ENCODE measurements at places on chromosomes 4 and X. TPM values are rescaled to one million over a fixed set of nuclear protein-coding genes. Genes with fewer than 3 reads are reported as not detected.

Gene ANXA10
- total RNA-seq, result not detected

Gene MAGIX
- total RNA-seq, result 1.4 TPM

Gene ARL13A
- total RNA-seq, result not detected

Gene NOX1
- not detected for total RNA-seq

Gene PRAF2
- 13.1 TPM for total RNA-seq

Gene ODAPH
- total RNA-seq, result not detected

- no peak overlapping the region for H3K4me3 ChIP-seq
- peaks cover 17% of the 10 kb centered on the region for H3K4me1 ChIP-seq
- DNase-seq, result peak; percentile 17
- H3K27ac ChIP-seq, result no peak overlapping the region
- H3K27me3 ChIP-seq, result no peaks in the 10 kb centered on the region
These were observed 20.4 kb upstream of the SEPSECS start for GRCh38 chr4:25180524-25181131.

GRCh38 chr4:41384992-41385391, 128.3 kb downstream of the UCHL1 start:
- H3K27ac ChIP-seq, result no peak overlapping the region
- no peaks in the 10 kb centered on the region for H3K36me3 ChIP-seq
- H3K4me3 ChIP-seq, result no peak overlapping the region
- H3K4me1 ChIP-seq, result no peaks in the 10 kb centered on the region
- DNase-seq, result no peak

DNA sequence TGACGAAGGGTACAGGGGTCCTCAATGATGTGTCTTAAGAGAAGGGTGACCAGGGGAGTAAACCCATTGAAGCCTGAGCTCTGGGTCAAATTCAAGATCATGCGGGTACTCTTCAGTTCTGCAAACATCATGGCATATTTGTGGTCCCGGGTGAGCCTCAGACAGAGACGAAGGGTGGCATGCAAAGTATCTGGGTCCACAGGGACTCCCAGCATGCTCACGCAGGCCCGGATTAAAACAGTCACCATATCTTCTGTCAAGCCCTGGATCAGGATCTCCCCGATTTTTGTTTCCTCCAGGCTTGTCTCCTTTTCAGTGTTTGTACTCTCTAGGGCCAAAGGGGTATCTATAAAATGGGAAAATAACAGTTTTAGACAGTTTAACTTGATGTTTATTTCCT, 102.9 kb downstream of the HUWE1 start:
- no peaks in the 10 kb centered on the region for H3K4me1 ChIP-seq
- peaks cover 70% of the 10 kb centered on the region for H3K36me3 ChIP-seq
- H3K27me3 ChIP-seq, result no peaks in the 10 kb centered on the region
- DNase-seq, result no peak
- no peak overlapping the region for H3K4me3 ChIP-seq

- no peak for DNase-seq
- no peaks in the 10 kb centered on the region for H3K36me3 ChIP-seq
- no peak overlapping the region for H3K4me3 ChIP-seq
These were observed 49.3 kb downstream of the WDR19 start for GRCh38 chr4:39231660-39232059.

DNA sequence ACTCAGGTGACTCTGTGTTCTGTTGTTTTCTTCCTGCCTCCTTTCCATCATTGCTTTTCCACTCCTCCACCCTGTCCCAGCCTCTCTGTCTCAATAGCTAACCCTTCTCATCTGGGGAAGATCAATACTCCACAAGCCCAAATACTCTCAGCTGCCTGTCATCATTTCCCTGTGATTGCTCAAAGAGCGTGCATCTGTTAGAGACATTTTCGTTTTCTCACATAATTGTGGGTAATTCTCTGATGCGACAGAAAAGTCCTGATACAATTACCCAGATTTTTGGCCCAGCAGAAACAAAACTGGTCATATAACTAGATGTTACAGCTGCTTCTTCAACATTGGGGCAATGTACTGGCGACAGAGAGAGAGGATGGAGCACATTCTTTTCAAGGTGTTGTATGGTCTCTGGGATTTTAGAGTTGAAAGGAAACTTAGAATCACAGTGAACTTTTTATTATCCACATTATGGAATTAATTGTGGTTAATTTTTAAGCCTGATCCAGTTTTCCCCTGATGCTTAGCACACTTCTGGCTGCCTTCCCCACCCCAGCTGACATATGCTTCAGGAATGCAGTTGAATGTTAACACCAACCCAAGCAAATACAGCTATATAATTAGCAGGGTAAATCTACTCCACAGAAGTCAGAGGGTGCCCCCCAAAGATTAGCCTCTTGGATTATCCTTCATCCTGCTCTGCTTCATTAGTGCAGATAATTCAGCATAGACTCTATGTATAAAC, 171.4 kb upstream of the ANXA3 start:
- no peaks in the 10 kb centered on the region for H3K36me3 ChIP-seq
- no peak overlapping the region for H3K4me3 ChIP-seq
- H3K27ac ChIP-seq, result no peak overlapping the region
- DNase-seq, result no peak

DNA sequence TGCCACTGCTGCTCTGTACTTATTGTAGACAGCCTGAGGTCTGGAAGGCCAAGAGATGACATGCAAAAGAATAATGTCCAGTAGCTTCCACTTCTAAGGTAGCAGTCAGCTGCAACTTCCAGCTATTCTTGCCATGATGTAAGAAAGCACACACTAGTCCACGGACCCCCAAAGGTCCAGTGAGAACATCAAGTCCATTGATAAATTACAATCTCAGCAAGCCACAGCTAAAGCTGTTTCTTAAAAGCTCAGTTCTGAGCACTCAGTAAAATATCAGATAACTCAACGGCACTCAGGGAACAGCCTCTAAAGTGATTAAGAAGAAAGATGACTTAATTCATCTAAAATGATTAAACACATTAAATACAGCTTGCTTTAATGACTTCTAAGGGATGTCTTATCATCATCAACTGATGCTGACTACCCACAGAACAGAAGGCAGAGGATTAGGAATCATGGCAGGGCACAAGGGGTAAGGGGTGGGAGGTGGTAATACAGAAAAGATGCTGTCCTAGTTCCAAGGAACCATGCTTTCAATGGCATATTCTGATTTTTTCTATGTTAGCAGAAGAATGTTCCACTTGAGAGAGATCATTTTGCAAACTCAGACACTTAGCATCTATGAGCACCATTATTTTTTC, 99.1 kb upstream of the CBR4 start:
- H3K27ac ChIP-seq, result no peak overlapping the region
- no peaks in the 10 kb centered on the region for H3K36me3 ChIP-seq
- no peaks in the 10 kb centered on the region for H3K27me3 ChIP-seq

DNA sequence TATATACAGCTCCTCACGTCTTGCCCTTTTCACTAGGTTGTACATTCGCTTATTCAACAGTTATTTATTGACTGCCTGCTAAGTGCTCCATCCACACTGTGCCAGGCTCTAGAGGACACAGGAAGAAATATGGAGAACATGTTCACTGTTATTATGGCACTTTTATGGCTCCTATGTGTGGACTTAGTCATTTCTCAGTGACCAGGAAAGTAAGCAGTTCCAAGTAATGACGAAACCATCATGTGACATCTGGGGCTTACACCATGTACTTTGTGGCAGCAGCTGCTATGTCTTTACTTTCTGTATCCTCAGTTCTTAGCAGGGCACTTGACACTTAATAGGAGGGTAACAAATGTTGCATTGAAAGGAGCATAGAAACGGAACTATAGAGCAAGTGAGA, 278.0 kb downstream of the ANK2 start:
- no peak overlapping the region for H3K27ac ChIP-seq
- no peak for DNase-seq
- no peaks in the 10 kb centered on the region for H3K27me3 ChIP-seq
- H3K4me3 ChIP-seq, result no peak overlapping the region
- no peaks in the 10 kb centered on the region for H3K4me1 ChIP-seq
- H3K36me3 ChIP-seq, result no peaks in the 10 kb centered on the region

DNA sequence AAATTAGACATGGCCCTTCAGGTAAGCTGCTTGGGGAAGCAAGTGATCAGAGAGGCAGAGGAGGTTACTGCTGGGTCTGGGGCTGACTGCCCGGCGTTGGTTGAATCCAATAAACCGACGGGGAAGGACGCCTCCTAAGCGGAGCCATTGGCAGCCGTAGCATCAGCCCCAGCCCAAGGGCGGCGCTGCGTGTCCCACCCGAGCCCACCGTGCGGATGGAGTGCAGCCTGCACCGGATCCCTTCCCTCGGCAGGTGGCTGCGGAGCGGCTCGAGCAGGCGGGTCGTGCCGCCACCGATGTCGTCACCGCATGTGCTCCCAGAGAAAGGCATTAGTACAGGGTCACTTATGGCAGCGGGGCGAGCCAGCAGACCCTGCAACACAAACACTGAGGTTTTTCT, 82.1 kb downstream of the ALPK1 start:
- no peak overlapping the region for H3K27ac ChIP-seq
- H3K4me3 ChIP-seq, result no peak overlapping the region
- H3K27me3 ChIP-seq, result no peaks in the 10 kb centered on the region
- H3K4me1 ChIP-seq, result no peaks in the 10 kb centered on the region
- H3K36me3 ChIP-seq, result no peaks in the 10 kb centered on the region

DNA sequence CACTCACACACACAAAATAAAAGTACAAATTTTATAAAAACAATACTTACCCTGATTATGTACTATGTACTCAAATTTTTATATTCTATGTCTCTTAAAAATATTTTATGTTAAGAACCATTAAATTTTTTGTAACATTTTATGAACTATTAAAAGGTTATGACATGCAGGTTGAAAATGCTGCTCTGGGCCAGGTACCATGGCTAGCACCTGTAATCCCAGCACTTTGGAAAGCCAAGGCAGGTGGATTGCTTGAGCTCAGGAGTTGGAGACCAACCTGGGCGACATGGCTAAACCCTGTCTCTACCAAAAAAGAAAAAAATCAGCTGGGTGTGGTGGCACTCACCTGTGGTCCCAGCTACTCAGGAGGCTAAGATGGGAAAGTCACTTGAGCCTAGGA, 29.4 kb upstream of the SPINK2 start:
- DNase-seq, result no peak
- H3K27me3 ChIP-seq, result no peaks in the 10 kb centered on the region
- H3K4me3 ChIP-seq, result no peak overlapping the region
- H3K27ac ChIP-seq, result no peak overlapping the region
